ENCODE measurements at places on chromosomes 13 and 19.
A peak's percentile ranks its signal among the peaks of the same experiment; 100 is the strongest.

DNA sequence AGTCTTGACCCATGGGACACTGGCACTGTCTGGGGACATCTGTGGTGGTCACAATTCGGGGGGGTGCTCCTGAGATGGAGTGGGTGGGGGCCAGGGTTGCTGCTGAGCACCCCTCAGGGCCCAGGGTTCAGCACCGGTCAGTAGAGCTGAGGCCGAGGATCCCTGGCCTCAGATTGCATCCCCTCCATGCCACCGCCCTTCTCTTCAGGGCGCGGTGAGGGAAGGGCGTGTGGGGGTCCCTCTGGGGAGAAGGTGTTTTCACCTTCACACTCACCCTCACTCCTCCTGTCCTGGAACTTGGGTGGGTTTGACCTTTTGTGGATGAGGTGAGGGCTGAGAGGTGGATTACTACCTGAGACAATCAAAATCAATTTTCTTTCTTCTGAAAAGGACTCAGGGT lies 13.5 kb downstream of the GNA11 start:
- DNase-seq = no peak

DNA sequence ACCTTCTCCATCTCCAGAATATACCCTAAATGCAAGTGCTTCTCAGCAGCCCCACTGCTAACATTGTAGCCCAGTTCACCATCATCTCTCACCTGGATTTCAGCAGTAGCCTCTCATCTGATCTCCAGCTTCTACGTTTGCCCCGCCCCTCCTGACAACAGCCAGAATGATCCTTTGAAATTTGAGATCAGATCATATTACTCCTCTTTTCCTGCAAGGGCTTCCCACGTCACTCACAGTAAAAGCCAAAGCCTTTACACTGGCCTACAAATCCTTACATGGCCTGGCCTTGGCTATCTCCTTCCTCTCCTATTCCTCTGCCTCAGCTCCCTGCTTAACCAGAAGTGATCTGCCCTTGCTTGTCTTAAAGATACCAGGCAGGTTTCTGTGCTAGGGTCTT lies 94.3 kb upstream of the NBEA start:
- DNase-seq = no peak

GRCh38 chr19:15828121-15828610 lies 12.7 kb upstream of the OR10H1 start:
- DNase-seq = no peak

DNA sequence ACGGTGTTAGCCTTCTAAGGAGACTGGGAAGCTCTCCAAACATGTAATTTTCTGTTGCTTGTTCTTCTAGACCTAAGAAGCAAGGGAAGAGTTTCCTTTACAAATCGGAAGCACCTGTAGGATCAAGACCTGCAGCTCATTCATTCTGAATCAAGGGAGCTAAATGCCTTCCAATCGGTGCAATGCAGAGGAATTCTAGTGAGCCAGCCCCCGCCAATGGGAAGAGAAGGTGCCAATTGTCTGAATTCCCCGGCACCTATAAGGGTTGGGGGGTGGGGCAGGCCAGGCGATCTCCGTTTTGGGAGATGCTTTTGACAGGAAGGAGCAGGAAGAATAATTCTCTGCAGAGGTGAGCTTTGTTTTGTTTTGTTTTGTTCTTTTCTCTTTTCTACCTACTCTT lies 7.1 kb upstream of the NLRP13 start:
- DNase-seq = no peak

- peak; percentile 83 for DNase-seq
Measured at GRCh38 chr19:10431943-10432735, 11.8 kb downstream of the PDE4A start.

GRCh38 chr13:110327051-110327721 lies 20.1 kb downstream of the COL4A2 start:
- DNase-seq = no peak

DNA sequence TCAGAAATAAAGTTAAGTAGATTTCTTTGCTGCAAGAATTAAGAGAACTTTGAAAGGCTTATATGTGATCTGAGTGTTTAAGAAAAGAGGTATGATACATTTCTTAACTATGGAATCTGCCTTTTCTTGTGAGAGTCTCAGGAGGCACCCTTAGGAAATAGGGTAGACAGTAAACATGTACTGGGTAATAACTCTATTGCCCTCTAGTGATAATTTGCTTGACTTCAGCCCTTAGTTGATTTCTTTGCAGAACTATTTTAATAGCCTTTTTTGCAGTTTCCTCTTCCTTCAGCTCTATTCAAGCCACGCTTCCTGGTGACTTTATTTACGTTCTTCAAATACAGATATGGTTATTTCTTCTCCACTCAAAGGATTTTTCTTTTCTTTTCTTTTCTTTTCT lies 37.0 kb upstream of the CCNA1 start:
- DNase-seq = no peak

DNA sequence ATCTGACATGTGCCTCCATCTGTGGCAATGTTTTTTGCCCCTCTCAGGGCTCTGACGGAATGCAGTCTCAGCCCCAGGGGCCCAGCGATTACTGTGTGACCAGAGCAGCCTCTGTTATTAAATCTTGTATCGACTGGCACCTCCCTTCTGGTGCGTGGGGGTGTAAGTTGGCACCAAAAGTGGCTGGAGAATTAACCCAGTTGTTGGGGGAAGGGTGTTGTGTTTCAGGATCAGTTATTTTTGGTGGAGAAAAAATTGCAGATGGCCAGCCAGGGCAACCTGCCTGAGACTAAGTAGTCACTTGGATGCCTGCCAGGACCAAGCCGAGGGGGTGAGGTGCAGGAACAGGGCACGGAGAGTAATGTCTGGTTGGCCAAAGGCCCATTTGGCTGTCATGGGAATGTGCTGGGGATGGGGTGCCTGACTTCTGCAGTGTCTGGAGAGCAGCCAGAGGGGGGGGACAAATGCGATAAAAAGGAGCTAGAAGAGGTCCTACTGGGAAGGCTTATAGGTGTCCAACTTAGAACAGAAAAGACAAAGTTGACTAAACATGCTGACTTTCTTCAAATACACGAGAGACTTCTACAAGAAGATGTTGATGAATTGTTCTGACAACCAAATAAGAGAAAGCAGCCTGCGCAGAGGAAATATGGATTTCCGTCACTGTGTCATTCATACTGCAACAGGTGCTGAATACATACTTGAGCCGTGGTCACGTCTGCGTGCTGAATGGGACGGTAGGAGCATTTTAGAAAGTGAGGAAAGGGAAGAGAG lies 69.8 kb downstream of the SIAH3 start:
- DNase-seq = no peak

DNA sequence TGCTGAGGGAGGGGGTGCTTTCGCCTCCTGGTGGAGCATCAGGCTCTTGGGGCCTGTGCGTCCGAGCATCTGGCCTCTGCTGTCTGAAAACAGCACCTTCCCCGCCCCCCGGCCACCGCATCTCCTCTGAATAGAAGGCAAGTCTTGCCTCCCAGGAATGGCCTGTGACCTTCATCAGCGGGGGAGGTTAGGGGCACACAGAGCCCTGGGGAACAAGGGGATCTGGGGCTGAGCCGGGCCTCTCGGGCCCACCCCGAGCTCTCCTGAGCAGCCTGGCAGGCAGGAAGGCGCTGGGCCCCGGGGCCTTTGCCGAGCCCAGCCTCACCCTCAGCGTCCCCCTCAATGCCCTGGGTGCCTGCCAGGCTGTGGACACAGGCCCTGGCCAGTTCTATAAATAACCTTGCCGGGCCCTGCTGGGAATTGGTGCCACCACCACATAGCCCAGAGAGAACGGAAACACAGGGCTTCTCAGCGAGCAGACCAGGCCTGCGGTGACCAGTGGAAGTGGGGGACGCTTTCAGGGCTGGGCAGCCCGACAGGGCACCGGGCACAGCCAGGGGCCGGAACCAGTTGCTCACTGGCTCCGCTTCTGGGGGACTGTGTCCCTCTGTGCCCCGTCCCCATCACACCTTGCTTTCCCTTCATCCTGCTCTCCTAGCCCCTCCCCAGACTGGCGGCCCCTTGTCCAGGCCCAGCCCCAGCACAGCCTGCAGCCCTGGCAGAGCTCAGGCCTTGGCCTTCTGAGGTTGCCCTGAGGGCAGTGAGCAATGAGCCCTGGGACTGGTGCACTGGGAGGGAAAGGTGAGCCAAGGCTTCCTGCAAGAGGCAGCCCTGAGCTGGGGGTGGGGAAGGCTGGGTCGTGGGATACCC lies 9.5 kb downstream of the STK11 start:
- DNase-seq = no peak

Data from CD4-positive, alpha-beta T cell treated with Interferon alpha-2 for 1 hour (primary cell).